ENCODE measurements at places on chromosomes 12 and 14.
A peak's percentile ranks its signal among the peaks of the same experiment; 100 is the strongest.

GRCh38 chr14:70096866-70097265 is 91.9 kb downstream of the SLC8A3 start:
- DNase-seq: no peak

- DNase-seq: no peak
Measured at GRCh38 chr14:63486738-63487137, 56.4 kb downstream of the PPP2R5E start.

- no peak for DNase-seq
Measured at GRCh38 chr12:41944216-41944615, 200.5 kb downstream of the GXYLT1 start.

- peak; percentile 46 for DNase-seq
Measured at GRCh38 chr12:116708826-116709756, 28.8 kb downstream of the SPRING1 start.

Data from HS-5 (cell line).